Activated B cell treated with CpG ODN at 0.5 μM for 24 hours (primary cell): ENCODE measurements at places on chromosomes 3 and 15. TPM values are rescaled to one million over a fixed set of nuclear protein-coding genes. Genes with fewer than 3 reads are reported as not detected.

- no peak for DNase-seq
Measured at GRCh38 chr3:66639809-66640356, 139.1 kb upstream of the LRIG1 start.

DNA sequence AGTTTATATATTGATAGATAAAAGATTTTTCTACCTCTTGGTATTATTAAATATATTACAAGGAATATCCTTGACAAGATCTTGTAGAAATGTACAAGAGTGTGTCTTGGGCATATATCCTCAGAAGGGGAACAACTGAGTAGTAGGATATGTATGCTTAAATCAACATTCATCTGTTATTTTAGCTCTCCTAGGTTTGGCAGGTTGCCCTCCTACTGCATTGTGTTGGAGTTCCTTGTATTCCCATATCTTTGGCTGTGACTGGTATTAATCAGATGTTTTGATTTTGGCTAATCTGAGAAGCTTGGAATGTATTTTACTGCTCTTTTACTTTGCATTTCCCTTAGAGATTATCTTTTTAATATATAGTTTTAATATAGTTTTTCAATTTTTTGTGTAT, 4.6 kb downstream of the MYRIP start:
- DNase-seq: no peak

GRCh38 chr3:171115667-171116066, 89.1 kb upstream of the SLC2A2 start:
- no peak for DNase-seq

GRCh38 chr15:46672041-46672440, 1037.2 kb downstream of the SQOR start:
- DNase-seq: no peak

- no peak for DNase-seq
Measured at GRCh38 chr15:78619022-78619950, 1.5 kb downstream of the CHRNA3 start.

GRCh38 chr3:177061369-177061768, 135.9 kb downstream of the TBL1XR1 start:
- DNase-seq: no peak

- no peak for DNase-seq
Measured at GRCh38 chr15:99718421-99718820, 14.8 kb downstream of the LYSMD4 start.

DNA sequence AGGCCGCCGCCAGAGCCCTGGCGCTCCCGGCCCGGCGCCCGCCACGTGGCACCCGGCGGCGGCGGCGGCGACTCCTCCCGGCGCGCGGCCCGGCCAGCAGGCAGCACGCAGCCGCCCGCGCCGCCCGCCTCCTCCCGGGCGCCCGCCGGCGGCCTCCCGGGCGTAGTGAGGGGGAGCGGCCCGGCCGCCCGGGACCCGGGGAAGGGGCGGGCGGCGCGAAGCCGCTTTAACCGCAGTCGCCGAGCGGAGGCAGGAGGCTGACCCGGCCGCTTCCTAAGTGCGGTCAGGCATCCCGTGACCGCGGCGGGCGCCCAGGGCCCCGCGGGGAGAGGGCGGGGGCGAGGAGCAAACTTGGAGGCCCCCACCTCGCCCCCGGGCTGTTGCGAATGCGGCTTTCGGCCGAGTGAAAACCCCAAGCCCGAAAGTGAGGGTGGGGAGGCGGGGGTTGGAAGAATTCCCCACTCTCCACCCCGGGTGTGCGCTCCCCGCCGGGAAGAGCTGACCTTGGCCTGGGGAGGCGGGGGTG, 1.7 kb upstream of the HES1 start:
- DNase-seq: peak; percentile 74

DNA sequence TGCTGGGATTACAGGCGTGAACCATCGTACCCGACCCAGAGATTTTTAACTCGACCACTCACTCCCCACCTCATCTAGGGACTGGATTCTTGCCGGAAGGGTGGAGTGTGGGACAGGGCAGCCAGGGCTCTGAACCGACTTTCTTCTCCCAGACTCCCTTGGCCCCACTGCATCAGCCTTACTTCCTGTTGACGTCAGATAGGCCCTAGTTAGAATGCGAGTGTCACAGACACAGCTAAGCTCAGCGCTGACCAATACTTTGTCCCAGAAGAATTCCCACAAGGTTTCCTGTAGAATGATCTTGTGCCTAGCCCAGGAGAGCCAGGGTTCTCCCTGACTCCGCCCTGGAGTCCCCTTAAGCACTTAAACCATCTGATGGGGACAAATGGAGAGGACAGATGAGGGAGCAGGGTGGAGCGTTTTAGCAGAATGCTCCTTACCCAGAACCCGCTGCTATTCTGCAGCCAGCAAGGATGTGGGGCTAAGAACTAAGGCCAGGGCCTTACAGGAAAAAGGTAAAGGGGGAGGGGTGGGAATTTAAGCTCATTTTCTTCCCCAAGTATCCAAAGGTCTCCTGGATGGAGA, 5.8 kb upstream of the TUSC2 start:
- DNase-seq: no peak

DNA sequence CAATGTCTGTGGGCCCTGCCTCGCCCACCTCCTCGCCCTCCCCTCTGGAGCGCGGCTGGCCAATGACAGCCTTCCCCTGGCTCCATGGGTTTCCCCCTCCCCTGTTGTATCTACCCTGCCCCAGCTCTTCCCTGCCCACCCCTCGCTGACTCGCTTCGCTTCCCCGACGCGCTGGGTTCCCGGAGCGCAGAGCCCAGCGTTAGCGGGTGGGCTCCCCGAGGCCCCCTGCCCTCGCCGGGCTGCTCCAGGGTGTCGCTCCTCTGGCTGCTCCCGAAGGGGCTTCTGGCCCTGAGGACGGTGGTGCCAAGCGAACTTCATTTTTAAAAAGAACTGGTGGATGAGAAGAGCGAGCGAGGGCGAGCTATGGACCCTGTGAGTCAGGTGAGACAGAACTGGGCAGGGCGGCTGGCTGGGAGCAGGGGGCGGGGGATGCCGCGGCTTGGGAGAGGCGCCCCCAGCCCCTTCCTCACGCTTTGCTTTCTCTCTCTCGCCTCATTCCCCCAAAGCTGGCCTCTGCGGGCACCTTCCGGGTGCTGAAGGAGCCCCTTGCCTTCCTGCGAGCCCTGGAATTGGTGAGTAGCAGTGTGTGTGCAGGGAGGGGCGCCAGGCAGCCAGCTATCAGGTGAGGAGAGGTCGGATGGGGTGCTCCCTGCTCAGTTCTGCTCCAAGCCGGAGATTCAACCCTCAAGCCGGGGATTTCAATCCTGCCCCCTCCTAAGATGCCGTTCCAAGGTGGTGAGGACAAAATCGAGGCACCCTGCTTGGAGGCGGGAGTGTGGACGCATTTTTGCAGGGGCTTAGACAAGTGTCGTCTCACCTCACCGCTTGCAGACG, at the start of gene SYNPR:
Gene SYNPR (plus strand): TSS at position 138 of the 834 bp plus-strand sequence.
- DNase-seq: no peak

GRCh38 chr3:124653797-124654469, 76.3 kb upstream of the UMPS start:
- DNase-seq: no peak

DNA sequence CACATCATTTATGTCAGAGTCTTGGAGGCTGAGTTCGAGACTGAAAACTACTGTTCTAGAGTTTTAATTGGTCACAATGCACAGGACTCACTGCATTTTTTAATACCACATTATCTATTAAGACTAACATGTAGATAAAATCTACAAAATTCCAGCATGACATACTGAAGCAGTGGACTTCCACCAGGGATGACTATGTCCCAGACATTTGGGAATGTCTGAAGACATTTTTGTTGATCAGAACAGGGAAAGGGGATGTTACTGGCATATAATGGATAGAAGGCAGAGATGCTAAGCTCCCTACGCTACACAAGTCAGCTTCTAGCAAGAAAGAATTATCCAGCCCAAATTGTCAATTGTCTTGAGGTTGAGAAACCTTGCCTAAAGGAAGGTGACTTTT, 419.0 kb upstream of the TGFBR2 start:
- DNase-seq: no peak

DNA sequence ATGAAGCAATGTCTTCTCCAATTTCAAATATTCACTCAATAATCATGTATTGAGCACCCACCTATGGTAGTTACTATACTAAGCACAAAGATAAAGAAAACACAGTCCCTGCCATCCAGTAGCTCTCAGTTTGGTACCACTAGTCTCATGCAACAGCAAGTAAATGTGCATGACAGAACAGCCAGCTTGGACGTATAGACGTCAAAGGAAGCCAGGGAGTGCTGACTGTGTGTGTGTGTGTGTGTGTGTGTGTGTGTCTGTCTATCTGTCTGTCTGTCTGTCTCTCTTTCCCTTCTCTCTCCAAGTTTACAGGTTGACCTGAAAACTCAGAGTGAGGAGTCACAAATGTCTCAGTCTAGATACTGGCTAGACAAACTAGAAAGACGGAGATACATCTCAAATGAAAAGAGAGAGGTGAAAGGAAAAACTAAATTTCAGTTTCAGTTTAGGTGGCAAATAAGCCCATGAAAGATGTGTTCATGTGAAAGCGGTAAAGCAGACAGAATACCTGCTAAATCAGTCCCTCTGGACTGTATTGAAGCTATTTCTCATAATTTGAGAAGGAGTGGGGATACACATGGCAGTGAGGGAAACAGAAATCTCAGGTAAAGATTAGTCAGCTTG, 141.1 kb upstream of the PTPRG start:
- DNase-seq: no peak

DNA sequence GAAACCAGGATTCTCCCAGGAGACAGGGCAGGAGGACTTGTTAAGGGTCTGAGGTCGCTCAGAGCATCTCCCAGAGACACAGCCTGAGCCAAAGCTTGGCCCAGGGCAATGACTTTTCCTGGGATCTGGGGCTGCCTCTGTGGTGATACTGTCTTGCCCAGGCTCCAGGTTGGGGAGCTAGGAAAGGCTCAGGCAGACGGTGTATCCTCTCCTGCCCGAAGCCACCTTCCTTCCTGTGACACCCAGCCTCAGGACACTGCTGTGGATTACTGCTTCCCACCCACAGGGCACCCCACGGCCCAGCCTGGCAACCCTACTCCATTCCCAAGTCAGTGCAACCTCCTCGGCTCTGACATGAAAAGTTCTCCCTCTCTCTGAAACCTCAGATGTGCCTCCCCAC, 31.9 kb downstream of the SCN5A start:
- no peak for DNase-seq

- no peak for DNase-seq
Measured at GRCh38 chr3:146650691-146651442, 45.7 kb upstream of the PLSCR5 start.

DNA sequence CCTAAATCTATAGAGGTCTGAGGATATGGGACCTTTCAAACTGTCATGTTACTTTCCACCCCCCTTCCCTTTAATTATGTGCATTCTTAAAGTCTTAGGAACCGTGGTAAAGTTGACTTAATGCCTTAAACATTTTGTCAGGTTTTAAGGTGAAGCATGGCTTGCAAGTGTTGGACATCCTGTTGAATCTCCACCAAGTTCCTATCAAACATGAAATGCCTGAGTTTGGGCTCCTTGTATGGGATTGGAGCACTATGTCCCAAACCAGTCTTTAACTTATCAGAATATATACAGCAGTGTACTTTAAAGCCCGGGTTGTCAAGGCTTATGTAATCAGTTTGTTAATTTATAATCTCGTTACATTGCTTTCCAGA, 1.1 kb downstream of the SNRK start:
- DNase-seq: no peak

DNA sequence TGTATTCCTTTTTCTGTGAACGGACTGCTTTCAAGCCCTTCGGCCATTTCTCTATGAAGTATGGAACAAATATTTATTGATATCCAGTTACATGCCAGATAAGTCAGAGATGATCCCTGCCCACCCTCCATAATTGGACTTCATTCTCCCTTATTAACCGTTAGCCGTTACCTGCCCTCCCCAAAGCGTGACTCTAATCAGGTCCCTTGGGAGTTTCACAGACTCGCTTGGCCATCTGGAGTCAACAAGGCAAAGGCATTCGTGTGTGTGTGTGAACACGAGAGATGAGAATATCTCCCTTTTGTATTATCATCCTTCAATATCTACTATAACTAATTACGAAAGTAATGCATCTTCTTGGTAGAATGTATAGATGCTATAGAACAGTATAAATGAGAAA, 314.5 kb downstream of the TLE3 start:
- DNase-seq: no peak

- DNase-seq: no peak
Measured at GRCh38 chr3:145735631-145736030, 425.4 kb downstream of the PLOD2 start.

DNA sequence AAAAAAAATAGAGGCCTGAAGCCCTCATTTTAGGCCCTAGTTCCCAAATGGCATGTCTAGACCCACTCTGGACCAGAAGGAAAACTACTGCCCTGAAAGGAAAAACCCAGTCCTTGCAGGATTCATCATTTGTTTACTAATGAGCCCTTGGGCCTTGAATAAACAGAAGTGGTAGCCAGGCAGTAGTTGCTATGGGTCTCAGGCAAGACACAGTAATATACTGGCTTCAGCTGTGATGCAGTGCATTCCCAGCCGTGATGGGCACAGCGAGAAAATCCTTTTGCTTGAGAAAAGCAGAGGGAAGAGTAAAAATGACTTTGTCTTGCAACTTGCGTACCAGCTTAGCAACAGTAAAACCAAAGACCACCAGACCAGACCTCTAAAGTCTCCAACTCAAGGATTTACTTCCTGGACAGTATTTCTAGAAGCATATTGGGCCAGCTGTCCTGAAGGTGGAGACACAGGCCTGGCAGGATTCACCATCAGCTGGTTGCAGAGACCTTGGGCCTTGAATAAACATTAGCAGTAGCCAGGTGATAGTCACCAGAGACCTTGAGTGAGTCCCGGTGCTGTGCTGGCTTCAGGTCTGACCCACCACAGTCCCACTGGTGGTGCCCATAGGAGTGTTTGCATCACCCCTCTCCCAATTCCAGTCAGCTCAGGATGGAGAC, 208.3 kb upstream of the SLITRK3 start:
- no peak for DNase-seq

DNA sequence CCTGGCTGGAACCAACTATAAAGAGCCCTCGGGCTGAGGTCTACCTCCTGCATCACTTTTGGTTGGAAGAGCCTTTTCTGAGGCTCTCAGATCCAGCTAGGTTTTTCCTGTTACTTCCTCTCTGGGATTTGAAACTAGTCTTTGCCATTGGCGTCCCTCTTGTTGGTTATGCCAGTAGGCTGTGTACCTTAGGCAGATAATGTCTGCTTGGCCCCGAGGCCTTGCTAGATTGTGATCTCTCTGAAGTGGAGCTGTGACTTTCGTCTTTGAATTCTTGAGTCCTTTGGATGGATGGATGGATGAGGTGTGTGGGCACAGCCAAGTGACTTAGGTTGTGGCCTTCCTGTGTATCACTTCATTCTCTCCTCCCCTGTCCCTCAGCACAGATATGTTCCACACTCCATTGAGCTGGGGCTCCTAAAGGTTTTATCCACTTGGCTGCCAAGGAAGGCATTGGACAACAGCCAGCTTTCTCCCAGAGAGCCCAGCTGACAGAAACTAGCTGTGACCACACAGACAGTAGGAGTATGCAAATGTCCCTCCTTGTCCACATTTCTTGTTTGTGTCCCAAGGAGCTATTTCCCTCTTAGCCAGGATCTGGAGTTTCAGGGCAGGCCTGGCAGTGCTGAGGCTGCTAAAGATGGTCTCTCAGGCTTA, 7.9 kb upstream of the DNAJC17 start:
- DNase-seq: no peak

GNAT1 gene
- total RNA-seq: not detected in 2 replicates

TP63 gene
- total RNA-seq: 3.9 and 4.6 TPM in 2 replicates

EXD1 gene
- not detected in 2 replicates for total RNA-seq

HMCES gene
- 31.7 and 37.2 TPM in 2 replicates for total RNA-seq

SLC24A1 gene
- 3.6 and 4.6 TPM in 2 replicates for total RNA-seq

CTXND1 gene
- not detected in 2 replicates for total RNA-seq

ZBED2 gene
- total RNA-seq: 4.6 and 5.3 TPM in 2 replicates

THRB gene
- total RNA-seq: 0.31 and 0.86 TPM in 2 replicates

CCNB2 gene
- 0.82 and 0.88 TPM in 2 replicates for total RNA-seq
